ENCODE measurements at places on chromosomes 4 and X. TPM values are rescaled to one million over a fixed set of nuclear protein-coding genes. Genes with fewer than 3 reads are reported as not detected.
A peak's percentile ranks its signal among the peaks of the same experiment; 100 is the strongest.

Gene GPR34
- total RNA-seq = 5.1 TPM

Gene UGT2B17
- 171 TPM for total RNA-seq

DNA sequence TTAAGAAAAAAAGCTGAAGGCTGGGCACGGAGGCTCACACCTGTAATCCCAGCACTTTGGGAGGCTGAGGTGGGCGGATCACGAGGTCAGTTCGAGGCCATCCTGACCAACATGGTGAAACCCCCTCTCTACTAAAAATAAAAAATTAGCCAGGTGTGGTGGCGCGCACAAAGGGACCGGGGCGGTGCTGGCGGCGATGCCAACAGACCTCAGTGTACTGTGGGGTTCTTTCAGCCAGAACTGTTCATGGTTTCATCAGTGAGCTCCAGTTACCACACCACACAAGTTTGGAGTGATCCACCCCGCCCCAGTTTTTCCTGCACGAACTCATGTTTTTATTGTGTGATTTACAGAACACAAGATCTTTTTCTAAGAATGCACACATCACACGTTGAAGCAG is 21.2 kb upstream of the IRAK1 start:
- peak overlapping the region; percentile 46 for H3K27ac ChIP-seq
- no peaks in the 10 kb centered on the region for H3K36me3 ChIP-seq
- no peak for DNase-seq
- H3K27me3 ChIP-seq = no peaks in the 10 kb centered on the region

- no peaks in the 10 kb centered on the region for H3K27me3 ChIP-seq
- H3K4me3 ChIP-seq = no peak overlapping the region
- DNase-seq = peak; percentile 13
- H3K27ac ChIP-seq = peak overlapping the region; percentile 16
These were observed 31.7 kb downstream of the RBBP7 start for GRCh38 chrX:16838202-16839066.

DNA sequence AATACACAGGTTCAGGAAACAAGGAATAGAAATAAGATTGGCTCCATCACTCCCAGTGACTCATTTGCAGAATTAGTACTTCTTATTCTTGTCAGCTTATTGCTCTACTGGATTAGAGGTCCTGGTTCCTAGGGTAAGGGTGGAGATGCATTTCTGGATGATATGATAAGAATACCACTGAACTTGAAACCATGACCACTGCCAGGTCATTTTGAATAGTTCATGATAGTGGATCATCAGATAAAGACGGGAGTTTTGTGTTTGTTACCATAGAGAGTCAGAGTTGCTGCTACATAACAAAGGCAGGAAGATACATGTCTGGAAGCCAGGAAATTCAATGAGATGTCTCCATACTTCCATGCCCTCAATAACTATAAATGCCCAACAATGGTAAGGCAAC is 109.2 kb upstream of the FAT1 start:
- no peak overlapping the region for H3K4me3 ChIP-seq
- no peak for DNase-seq
- H3K4me1 ChIP-seq = no peaks in the 10 kb centered on the region
- no peaks in the 10 kb centered on the region for H3K36me3 ChIP-seq

- H3K36me3 ChIP-seq = no peaks in the 10 kb centered on the region
- H3K27me3 ChIP-seq = no peaks in the 10 kb centered on the region
- no peak overlapping the region for H3K27ac ChIP-seq
- DNase-seq = no peak
- no peak overlapping the region for H3K4me3 ChIP-seq
- H3K4me1 ChIP-seq = peaks cover 6% of the 10 kb centered on the region
These were observed 18.1 kb downstream of the SOWAHB start for GRCh38 chr4:76879731-76880364.

- H3K4me1 ChIP-seq = peaks cover 18% of the 10 kb centered on the region
- peaks cover 49% of the 10 kb centered on the region for H3K27me3 ChIP-seq
- peak; percentile 54 for DNase-seq
- H3K36me3 ChIP-seq = no peaks in the 10 kb centered on the region
- peak overlapping the region; percentile 69 for H3K27ac ChIP-seq
- peak overlapping the region; percentile 68 for H3K4me3 ChIP-seq
These were observed 1.2 kb downstream of the PROM1 start for GRCh38 chr4:16082426-16083240.

GRCh38 chr4:147542229-147542990 is 61.5 kb downstream of the EDNRA start:
- no peak for DNase-seq
- no peaks in the 10 kb centered on the region for H3K36me3 ChIP-seq
- no peaks in the 10 kb centered on the region for H3K27me3 ChIP-seq
- H3K27ac ChIP-seq = no peak overlapping the region

- no peak overlapping the region for H3K27ac ChIP-seq
- H3K27me3 ChIP-seq = no peaks in the 10 kb centered on the region
- no peaks in the 10 kb centered on the region for H3K36me3 ChIP-seq
- no peaks in the 10 kb centered on the region for H3K4me1 ChIP-seq
These were observed 31.1 kb downstream of the CCKAR start for GRCh38 chr4:26459054-26459755.

Measured in transverse colon (tissue), 4 donors.